ENCODE measurements at places on chromosomes 3 and 15.

DNA sequence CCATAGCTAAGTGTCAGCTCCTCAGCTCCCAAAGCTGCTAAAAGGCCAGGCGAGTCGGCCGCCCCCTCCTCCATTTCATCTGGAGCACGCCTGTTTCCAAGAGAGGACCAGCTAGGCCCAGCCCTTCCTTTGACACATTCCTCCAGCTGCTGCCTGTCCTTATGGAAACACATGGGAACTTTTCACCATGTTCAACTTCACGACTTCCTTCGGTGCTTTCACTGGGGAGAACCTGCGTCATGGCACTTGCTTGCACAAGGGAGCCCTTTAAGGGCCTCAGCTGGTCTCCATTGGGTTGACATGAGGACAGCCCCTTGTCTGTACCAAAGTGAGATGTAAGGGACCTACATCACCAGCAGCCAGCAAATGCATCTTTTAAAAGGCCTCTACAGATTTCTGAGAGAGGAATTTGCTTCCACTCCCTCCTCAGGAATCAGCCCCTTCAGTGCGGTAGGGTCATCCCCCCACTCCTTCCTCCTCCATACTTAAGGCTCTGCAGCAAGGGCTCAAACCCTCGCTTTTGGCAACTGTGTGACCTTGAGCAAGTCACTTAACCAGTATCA lies 2.1 kb downstream of the MAGI1 start:
- no peak for DNase-seq

DNA sequence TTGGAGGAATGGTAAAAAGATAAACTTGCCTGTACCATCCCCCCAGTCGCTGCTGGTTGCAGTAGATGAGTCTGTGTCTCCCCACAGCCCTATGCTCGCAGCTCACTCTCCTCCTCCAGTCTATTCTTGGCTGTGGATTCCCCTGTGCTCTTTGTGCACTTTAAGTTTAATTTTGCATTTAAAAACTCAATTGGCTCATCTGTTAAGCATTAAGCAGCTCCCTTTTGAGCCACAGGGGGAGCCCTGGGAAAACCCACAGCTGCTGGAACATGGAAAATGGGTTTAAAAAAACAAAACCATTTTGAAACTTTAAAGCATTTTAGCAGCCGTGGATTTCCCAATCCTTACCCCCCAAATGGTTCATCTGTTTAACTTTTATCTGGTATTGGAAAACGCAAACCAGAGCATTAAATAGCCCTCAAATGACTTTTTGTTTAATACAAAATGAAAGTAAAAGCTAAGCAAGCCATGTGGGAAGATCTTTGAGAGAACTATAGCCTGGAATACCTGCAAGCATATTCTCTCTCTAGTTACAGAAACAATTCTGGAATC lies 536.9 kb downstream of the ZIC1 start:
- DNase-seq, result peak; percentile 24

- no peak for DNase-seq
Observed at GRCh38 chr3:101542957-101543356, 18.7 kb upstream of the TRMT10C start.

- DNase-seq, result no peak
Observed at GRCh38 chr15:73754461-73754860, 1.3 kb upstream of the INSYN1 start.

DNA sequence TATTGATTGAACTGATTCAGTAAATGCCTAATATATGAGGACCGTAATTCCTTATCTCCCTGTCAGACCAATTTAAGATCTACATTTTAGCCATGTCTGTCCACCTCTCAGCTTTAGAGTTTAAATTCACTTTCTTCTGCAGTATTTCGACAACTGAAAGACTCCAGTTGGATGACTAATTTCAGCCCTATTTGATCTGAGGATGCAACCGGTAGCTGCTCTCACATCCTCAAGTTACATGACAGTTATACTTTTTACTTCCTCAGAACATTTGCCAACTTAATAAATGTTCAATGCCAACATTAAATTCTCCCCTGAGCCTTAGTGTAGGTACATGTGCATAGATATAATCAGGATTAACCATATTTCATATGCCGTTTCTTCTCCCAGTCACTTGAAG lies 2.5 kb upstream of the HHLA2 start:
- DNase-seq, result no peak

Measured in omental fat pad (tissue), 4 donors.